CD8-positive, alpha-beta memory T cell (primary cell): ENCODE measurements at places on chromosomes 2 and 18.

GRCh38 chr18:63836456-63836855 lies 51.0 kb upstream of the SERPINB2 start:
- no peak for DNase-seq
- H3K4me1 ChIP-seq = no peaks in the 10 kb centered on the region
- no peaks in the 10 kb centered on the region for H3K36me3 ChIP-seq
- H3K27ac ChIP-seq = no peak overlapping the region
- H3K4me3 ChIP-seq = no peak overlapping the region
- H3K27me3 ChIP-seq = no peaks in the 10 kb centered on the region

- H3K4me3 ChIP-seq = no peak overlapping the region
- H3K27me3 ChIP-seq = no peaks in the 10 kb centered on the region
- H3K36me3 ChIP-seq = no peaks in the 10 kb centered on the region
- no peak for DNase-seq
- H3K4me1 ChIP-seq = no peaks in the 10 kb centered on the region
- H3K27ac ChIP-seq = no peak overlapping the region
These were observed 141.3 kb downstream of the ASB1 start for GRCh38 chr2:238567996-238568395.

DNA sequence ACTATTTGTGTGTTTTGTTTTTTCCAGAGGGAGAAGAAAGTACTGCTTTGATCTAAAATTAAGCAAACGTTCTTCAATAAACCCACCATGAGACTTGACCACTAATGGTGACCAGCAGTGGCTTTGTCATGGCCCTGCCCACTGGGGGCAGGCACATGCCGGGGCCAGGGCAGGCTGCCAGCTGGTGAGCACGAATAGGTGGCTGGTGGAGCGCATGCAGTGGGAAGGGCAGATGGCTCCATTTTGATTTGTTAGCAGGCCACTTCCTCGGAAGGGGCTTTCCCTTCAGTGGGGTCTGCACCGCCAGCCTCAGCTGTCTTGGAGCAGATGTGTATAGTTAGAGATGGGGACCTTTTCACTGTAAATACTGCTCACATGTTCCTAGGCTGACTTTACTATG lies 277.1 kb downstream of the SOX11 start:
- H3K36me3 ChIP-seq = no peaks in the 10 kb centered on the region
- H3K4me3 ChIP-seq = no peak overlapping the region
- DNase-seq = no peak
- H3K4me1 ChIP-seq = no peaks in the 10 kb centered on the region

- H3K27me3 ChIP-seq = no peaks in the 10 kb centered on the region
- H3K4me3 ChIP-seq = no peak overlapping the region
- no peaks in the 10 kb centered on the region for H3K4me1 ChIP-seq
- no peak for DNase-seq
- H3K36me3 ChIP-seq = no peaks in the 10 kb centered on the region
These were observed 33.0 kb downstream of the KCNIP3 start for GRCh38 chr2:95329891-95330793.

GRCh38 chr2:127150996-127151395 lies 44.0 kb upstream of the BIN1 start:
- H3K4me3 ChIP-seq = no peak overlapping the region
- no peak for DNase-seq
- no peaks in the 10 kb centered on the region for H3K4me1 ChIP-seq
- no peak overlapping the region for H3K27ac ChIP-seq
